SIG-M5 (cell line): ENCODE measurements at places on chromosomes 13 and 19.

DNA sequence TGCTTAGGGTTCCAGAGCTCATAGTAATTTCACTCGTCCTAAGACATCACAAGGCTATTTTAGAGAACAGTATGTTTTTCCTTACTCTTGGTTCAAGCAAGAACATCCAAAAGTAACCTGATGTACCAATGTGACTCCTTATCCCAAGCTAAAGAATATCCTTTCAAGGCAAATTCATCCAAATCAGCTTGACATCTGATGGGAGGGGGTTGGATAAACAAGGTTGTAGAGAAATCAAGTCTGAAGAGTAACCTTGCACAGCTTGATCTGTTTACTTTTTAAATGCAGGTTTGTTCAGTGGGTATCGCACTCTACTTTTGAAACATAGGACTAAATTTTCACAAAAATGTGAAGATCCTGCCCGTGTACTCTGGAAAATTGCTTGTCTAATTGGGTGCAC is 201.2 kb downstream of the GGACT start:
- no peak for DNase-seq

DNA sequence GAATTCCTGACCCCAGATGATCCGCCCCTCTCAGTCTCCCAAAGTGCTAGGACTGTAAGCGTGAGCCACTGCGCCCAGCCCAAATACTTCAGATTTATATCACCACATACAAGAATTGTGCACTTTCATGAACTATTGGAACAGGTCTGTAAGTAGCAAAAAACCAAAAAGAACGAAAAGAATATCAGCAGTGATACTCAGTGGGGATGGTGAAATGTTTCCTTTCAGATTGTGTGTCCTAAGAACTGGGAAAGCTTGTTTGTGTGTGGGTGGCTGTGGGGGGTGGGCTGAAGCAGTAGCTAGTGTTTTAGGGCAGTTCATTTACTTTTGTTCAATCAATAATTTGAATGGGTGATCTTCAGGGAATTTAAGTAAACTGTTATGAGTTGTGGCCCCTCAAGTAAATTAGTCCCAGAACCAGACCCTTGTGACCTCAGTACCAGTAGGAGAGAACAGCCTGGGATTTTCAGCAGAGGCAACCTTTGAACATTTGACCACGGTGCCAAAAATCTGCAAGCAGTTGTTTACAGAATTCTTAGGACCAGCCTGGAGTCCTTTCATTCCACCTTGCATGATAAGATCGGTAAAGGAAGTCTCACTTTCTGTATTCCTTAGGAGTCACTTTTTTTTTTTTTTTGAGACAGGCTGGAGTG is 106.6 kb downstream of the LRCH1 start:
- DNase-seq = no peak

GRCh38 chr13:33251131-33251661 is 34.4 kb downstream of the STARD13 start:
- DNase-seq = no peak

DNA sequence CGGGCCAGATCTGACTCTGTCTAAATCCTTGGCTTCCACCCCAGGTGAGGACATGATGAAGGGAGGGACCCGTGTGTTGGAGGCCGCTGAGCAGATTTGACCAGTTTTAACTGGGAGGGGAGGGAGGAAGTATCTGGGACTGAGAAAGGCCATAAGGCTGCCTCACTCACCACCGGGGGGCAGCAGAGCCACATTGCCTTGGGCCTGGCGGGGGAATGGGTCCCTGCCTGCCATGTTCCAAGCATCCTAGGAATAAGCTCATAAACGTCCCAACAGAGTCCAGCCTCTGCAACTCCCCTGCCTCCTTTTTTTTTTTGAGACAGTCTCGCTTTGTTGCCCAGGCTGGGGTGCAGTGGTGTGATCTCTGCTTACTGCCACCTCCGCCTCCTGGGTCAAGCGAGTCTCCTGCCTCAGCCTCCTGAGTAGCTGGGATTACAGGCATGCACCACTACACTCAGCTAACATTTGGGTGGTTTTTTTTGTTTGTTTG is 15.5 kb downstream of the MAST3 start:
- no peak for DNase-seq

GRCh38 chr19:18321734-18322102 is 1.2 kb downstream of the LSM4 start:
- no peak for DNase-seq

- DNase-seq = no peak
Observed at GRCh38 chr19:47032171-47032811, 12.7 kb downstream of the NPAS1 start.

GRCh38 chr13:93224535-93224934 is 2.1 kb upstream of the GPC6 start:
- DNase-seq = no peak

GRCh38 chr13:42333613-42334328 is 61.8 kb downstream of the AKAP11 start:
- DNase-seq = no peak

DNA sequence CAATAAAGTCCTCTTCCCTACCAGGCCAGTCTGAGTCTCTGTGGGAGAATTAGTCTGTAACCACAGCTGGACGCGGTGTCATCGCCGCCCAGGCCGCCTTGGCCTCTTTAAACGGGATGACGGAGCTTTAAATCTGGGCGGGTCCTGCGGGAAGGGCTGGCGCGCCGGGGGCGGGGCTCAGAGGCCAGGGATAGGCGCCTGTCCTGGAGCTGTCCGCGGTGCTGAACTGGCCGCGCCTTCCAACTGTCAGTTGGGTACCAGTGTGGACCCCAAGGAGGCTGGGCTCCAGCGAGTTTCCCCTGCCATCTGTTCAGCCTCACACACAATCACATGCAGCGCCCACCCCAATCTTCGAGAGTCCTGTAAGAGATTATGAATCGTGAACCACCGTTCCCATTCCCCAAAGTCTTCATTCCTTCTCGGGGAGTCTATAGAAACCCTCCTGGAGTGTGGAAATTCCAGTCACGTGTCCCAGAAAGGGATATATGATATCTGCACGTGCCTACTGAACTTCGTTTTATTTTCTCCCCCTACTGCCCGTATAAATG is 11.5 kb downstream of the APLP1 start:
- no peak for DNase-seq

DNA sequence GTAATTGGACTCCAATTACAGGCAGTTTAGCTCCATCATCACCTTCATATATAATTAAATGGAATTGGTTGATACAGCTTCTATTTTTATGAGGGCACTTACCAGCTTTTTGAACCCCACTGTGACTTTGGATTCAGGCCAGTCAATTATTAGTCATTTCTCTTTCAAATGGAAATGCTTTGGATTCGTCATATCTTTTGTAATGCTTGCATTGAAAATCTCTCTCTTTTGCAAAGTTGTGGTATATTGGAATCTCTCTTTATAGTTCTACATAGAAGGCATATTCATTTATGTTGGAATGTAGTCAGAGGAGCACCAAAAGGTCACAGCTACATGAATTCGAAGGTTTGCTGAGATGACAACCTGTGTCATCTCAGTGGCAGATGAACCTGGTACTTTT is 1074.3 kb upstream of the SLC10A2 start:
- no peak for DNase-seq

- DNase-seq = no peak
Observed at GRCh38 chr13:41099986-41100385, 32.6 kb downstream of the KBTBD6 start.

DNA sequence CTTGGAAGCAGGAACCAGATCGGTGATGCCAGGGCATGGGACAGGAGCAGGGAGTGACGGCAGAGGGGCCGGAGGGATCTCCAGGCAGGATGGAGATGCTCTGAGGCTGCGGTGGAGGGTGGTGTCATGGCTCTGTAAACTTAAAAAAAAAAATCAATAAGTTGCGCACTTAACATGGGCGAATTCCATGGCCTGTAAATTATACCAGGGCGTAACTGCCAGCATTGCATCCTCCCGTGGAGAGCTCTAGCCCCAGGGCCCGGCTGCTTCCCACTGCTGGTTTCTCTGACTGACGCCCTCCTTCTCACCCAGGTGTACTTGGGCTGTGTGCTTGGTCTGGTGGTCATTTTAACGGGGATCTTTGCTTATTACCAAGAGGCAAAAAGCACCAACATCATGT is 8.7 kb downstream of the ATP12A start:
- DNase-seq = no peak

- no peak for DNase-seq
Observed at GRCh38 chr13:108742701-108743451, 113.5 kb downstream of the MYO16 start.

GRCh38 chr13:111551204-111551820 is 230.9 kb downstream of the TEX29 start:
- no peak for DNase-seq

DNA sequence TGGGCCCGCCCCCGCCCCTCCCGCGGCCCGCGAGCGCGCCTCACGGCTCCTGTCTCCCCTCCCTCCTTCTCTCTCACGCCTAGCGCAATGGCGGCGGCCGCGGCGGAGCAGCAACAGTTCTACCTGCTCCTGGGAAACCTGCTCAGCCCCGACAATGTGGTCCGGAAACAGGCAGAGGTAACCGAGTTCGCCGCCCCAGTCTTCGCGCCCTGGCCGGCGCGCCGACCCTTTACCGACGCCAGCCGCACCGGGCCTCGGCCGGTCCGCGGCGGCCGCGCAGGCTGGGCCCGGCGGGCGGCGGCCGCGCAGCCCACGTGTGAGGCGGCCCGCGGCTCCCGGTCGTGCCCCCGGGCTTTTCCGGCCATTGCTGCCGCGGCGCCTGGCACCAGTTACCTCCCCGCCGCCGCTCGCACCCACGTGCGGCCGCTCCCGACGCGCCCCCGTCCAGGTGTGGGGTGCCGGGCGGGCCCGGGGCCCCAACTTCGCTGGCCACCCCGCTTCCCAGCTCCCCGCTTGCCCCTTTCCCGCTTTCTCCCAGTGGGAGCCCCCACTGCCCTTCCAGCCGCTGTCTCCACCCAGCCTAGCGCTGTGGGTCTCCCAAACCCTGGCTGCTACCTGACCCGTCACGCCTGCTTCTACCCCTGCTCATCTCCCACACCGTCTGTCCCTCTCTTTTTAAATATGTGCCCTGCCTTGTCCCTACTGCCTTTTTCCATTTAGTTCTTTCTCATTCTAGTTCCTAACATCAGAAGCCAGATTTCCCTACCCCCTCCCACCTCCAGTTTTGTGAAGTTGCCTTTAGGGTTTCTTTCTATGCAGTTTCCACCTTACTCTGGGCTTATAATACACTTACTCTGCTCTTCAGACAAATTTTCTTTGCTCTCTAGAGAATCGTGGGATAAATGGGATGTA is 23.4 kb downstream of the IPO5 start:
- no peak for DNase-seq

GRCh38 chr19:45368737-45369340 is 1.5 kb downstream of the ERCC2 start:
- no peak for DNase-seq

- no peak for DNase-seq
Observed at GRCh38 chr19:53157626-53158025, 1.2 kb downstream of the ZNF347 start.

DNA sequence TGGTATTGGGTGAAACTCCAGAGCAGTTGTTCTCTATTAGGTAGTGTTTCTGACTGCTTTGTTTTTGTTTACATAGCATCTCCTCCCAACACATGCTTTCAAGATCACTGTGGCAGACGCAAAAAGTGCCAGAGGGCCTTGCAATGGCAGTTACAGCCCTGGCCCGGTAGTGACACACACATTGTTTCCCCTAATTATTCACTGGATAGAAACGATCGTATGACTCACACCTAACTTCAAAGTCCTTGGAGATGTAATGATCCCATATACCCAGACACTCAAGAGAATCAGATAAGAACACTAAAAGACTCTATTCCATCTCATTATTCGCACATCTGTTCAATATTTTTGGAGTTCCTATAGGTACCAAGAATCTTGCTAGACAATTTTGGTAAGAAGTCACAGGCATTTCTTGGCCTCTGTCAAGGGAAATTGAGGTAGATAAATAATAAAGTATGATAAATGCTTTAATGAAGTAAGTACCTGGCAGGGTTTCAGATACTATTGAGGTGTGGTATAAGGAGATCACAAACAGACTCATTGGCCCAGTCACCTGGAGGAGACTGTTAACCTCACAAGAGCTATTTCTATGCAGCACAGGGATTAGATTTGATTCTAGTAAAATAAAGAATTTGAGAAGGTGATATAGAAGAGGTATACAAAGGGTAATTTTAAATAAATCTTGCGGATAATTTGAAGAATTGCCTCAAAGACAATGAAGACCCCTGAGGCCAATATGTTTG is 485.3 kb downstream of the SLITRK6 start:
- no peak for DNase-seq

DNA sequence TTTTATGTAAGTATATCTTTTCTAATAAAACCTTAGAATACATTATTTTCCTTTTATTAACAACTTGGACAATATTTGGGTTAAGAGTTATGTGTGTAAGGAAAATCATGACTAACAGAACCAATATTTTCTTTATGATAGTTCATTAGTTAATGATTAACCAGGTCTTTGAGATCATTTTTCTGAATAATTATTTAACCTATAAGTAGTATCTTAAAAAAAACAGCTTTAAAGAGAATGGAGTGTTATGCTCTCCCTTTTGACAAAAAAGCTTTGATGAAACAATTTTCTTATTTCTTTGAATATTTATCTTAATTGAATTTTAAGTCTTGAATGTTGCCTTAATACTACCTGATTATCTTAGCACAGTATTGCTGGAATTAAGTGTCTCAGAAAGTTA is 3.8 kb downstream of the SLAIN1 start:
- DNase-seq = no peak

DNA sequence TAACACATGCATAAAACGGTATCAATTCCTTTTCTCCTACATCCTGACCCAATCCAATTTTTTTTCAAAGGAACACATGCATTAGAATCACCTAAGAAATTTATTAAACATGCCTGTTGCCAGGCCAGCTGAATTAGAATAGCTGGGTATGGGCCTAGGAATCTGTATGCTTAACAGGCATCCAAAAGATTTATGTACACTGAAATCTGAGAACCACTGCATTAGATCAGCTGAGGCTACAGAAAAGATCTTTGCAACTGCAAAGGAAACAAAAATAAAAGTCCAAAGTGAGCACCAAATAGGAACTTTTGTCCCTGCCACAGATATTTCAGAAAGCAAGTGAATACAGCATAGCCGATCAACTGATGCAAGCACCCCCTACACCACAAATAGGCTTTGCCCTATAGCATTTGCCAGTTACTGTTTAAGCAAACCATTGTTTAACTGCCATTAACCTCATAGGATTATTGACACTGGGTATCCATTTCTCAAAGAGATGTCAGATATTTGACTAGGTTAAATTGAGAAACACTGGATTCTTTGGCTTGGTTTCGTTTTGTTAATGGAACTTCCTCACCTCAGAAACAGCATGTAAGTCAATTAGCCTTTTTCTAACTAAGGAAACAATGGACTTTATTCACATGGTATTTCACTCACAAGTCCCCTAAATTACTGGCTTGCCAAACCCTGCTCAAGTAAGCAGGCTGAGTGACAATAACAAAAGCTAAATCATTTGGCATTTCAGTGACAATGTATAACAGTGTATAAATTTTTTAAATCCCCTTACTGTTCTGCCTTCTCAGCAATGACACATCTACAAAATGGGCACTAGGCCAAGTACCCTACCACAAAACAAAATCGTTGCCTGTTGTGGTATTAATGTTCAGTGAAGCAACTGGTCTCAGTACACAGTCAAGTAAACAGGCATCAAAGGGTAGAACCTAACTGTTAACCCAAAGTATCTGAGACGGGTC is 67.8 kb downstream of the SUCLA2 start:
- peak; percentile 25 for DNase-seq

- DNase-seq = no peak
Observed at GRCh38 chr13:38090913-38091312, 221.3 kb upstream of the TRPC4 start.
